HCEC 1CT (cell line): ENCODE measurements at places on chromosomes 7 and 10.
A peak's percentile ranks its signal among the peaks of the same experiment; 100 is the strongest.

GRCh38 chr10:71321386-71321785 is 2.3 kb downstream of the SLC29A3 start:
- DNase-seq = no peak

GRCh38 chr10:6128087-6128486 is 39.3 kb downstream of the RBM17 start:
- no peak for DNase-seq

- peak; percentile 56 for DNase-seq
Measured at GRCh38 chr10:23067939-23068775, 27.2 kb upstream of the MSRB2 start.

GRCh38 chr10:75266945-75267344 is 31.2 kb upstream of the COMTD1 start:
- peak; percentile 64 for DNase-seq

GRCh38 chr7:125695626-125696025 is 766.0 kb upstream of the POT1 start:
- no peak for DNase-seq

DNA sequence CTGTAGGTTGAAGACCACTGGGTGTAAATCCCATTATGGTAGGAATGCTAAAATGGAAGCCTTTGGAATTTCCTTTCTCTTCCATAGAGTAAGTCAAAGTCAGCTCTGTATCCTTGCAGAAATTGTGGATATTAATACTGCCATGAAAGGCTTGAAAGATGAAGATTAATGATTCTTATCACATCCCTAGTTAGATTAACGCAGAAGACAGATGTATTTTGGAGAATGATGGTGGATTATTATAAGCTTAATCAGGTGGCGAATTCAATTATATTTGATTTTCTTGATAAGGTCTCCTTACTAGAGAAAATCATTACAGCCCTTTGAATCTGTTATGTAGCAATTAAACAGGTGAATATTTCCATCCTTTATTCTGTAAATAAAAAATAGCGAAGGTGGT is 270.1 kb downstream of the PHF14 start:
- no peak for DNase-seq
